CD14-positive monocyte (primary cell): ENCODE measurements at places on chromosomes 5 and 9.

DNA sequence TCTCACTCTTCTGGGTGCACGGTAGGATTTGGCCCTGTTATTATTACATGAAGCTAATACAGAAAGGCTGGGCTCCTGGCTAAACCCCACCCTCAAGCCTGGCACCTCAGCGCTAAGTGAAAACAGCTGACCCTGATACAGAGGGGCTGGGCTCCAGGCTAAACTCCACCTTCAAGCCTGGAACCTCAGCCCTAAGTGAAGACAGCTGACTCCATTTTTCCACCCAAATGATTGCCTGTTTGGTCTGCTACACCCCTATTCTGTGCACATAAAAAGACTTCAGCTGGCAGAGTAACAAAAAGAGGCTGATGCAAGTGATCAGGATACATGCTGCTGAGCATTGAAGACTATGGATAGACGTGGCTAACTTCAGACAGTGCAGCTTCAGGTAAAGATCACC lies 148.4 kb upstream of the CLINT1 start:
- DNase-seq: no peak

DNA sequence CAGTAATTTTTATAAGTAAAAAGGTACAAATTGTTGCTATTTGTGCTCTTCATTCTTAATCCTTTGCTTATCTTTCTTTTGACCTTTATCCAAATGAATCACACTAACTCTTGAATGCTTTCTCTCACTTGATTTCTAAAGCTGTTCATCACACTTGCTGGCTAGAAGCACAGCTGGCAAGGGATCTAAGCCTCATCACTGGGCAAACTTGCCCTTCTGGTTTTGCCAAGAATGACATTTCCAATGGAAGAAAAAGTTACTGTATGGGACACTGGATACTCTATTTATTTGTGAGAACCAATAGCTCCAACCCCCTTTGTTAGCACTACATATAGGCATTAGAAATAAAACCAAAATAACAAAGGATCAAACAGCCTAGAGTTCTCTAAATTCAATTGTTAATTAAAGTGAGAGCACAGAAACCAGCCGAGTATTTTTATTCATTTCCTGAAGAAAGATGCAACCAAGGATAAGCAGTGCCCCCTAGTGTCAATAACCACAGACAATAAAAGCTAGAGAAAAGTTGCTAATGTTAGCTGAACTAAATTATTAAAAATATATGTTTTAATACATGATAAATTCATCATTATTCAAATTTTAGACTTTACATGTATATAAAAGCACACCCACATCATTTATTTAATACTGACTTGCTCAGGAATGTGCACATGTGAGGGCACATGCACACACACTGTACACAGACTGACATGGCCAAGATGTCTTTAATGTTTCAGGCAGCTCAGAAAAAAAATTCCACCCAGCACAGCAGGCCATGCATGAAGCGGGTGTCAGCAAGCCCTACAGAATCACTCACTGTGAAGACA lies 59.8 kb upstream of the POU5F2 start:
- DNase-seq: peak; percentile 3

DNA sequence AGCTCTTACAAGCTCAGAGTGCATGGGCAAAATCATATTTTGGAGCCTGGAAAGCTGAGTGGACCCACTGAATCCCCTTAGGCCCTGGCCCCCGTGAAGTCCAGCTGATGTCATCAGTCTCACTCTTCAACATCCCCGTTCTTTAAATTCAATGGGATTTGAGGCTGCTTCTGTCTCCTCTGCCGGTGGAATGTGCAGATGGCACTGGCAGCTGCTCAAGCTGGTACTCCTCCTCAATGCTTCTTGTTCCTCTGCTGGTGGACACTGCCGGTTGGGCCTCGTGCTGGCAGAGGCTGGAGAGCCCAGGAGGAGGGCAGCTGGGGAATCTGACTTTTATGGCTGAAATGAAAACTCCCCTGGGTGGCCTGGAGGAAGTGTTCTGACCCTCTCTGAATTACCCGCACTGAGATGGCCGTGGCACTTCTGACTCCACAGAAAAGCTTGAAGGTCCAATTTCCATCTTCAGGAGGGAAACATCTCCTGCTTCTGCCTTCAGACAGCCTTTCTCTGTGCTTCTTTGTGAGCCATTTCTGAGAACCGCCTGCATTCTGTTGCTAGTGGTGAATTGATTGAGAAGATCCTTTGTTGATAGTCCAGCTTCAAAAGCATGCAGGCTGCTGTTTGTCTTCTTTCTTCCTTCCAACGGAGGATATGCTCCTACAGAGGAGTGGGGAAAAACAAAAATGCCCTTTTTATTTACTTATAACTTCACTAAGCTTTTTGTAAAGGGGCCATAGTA lies 298.9 kb downstream of the TMEM38B start:
- no peak for DNase-seq

DNA sequence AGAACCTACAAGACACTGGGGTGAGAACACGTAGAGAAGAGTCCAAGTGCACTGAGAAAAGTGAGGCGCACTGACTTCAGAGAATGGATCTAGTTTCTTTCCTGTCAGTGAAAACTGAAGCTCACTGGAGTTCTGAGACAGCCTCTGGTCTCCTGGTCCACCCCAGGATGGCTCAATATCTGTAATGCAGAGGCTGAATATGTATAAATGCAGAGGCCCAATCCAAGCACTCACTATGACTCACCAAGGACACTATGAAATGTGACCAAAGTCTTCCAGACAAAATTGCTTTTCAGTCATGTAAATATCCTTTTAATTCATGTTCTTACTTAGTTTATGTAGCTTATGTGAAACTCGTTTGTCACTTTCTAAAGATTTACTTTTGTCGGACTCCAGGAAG lies 53.8 kb downstream of the NFIB start:
- DNase-seq: no peak

DNA sequence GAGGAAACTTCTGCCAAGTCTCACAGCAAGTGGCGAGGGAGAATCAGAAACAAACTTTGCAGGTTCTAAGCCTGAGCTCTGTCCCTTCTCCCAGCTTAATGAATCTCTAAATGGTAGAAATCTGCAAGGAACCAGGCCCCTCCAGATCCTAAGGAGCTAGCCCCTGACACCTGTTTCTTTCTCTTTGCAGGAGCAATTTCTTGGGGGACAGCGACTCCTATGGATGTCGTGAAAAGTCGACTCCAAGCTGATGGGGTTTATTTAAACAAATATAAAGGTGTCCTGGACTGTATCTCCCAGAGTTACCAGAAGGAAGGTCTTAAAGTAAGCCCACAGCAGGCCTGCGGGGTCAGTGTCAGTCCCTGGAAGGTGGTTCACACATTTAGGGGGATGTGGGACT lies 21.8 kb downstream of the IL9 start:
- no peak for DNase-seq

- DNase-seq: no peak
These were observed 74.9 kb downstream of the FANCC start for GRCh38 chr9:95242613-95243012.

DNA sequence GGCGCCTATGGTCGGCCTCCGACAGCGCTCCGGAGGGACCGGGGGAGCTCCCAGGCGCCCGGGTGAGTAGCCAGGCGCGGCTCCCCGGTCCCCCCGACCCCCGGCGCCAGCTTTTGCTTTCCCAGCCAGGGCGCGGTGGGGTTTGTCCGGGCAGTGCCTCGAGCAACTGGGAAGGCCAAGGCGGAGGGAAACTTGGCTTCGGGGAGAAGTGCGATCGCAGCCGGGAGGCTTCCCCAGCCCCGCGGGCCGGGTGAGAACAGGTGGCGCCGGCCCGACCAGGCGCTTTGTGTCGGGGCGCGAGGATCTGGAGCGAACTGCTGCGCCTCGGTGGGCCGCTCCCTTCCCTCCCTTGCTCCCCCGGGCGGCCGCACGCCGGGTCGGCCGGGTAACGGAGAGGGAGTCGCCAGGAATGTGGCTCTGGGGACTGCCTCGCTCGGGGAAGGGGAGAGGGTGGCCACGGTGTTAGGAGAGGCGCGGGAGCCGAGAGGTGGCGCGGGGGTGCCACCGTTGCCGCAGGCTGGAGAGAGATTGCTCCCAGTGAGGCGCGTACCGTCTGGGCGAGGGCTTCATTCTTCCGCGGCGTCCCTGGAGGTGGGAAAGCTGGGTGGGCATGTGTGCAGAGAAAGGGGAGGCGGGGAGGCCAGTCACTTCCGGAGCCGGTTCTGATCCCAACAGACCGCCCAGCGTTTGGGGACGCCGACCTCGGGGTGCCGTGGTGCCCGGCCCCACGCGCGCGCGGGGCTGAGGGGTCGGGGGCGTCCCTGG lies 561 bp downstream of the DAPK1 start:
- DNase-seq: no peak

GRCh38 chr5:39217365-39218281 lies 1.7 kb downstream of the FYB1 start:
- peak; percentile 72 for DNase-seq

DNA sequence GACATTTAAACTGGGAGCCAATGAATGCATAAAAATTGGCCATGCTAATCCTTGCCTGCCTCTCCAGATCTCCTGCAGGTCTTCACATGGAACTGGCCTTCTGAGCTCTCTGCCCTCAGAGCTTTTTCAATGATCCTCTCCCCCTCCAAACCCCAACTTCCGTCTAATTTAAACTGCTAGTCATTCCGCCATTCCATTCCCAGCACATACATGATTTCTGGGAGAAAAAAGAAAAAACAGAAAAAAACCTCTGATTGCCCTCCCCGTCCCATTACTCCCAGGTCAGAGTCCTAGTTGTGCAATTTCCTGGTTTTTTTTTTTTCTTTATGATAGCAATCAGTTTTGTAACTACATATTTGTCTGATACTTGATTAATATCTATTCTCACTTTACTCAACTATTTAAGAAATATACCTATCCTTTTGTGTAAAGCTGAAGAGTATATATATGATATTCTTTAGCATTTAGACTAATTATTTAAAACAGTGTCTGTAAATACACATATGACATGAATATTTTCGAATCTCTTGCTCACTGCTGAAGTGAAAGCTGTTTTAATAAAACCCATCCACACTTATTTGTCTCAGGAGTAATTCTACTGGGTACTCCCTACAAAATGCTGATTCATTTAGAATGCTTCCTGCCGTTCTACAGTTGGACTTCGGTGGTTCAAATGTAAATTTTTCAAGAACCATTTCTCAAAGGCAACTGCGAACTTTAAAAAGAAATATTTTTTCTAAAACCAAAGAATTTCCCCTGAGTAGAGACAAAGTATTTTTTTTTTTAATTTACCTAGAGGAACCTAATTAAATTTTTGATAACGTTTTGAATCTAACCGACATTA lies 1.6 kb downstream of the HINT1 start:
- peak; percentile 16 for DNase-seq

DNA sequence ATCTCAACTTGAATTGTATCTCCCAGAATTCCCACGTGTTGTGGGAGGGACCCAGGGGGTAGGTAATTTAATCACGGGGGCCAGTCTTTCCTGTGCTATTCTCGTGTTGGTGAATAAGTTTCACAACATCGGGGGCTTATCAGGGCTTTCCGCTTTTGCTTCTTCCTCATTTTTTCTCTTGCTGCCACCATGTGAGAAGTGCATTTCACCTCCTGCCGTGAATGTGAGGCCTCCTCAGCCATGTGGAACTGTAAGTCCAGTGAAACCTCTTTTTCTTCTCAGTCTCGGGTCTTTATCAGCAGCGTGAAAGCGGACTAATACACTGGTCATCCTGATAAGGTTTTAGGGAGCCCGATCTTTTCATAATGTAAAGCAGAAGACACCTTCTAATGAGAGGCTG lies 687.0 kb upstream of the FTMT start:
- no peak for DNase-seq

DNA sequence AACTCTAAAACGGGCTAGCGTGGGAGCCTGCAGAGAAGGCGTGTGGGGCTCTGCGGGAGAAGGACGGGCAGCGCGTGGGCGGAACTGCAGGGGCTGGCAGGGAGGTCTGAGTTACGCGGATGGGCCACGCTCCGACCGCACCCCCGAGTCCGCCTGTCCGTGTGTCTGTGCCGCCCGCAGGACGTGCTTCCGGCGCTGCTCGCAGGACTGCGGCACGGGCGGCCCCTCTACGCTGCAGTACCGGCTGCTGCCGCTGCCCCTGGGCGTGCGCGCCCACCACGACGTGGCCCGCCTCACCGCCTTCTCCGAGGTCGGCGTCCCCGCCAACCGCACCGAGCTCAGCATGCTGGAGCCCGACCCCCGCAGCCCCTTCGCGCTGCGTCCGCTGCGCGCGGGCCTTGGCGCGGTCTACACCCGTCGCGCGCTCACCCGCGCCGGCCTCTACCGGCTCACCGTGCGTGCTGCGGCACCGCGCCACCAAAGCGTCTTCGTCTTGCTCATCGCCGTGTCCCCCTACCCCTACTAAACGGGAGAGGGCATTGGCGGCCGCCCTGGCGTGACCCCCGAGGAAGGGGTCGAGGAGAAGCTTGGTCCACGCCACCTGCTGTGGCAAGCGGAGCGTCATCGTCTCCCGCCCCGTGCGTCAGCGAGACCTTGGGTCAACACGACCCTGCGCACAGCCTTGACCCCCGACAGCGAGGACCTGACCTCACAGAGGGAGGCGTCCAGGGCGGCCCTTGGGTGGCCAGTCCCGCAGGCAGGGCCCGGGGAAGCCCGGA lies 11.4 kb upstream of the ASS1 start:
- DNase-seq: no peak

- no peak for DNase-seq
These were observed 55.1 kb upstream of the CNOT6 start for GRCh38 chr5:180438785-180439780.

DNA sequence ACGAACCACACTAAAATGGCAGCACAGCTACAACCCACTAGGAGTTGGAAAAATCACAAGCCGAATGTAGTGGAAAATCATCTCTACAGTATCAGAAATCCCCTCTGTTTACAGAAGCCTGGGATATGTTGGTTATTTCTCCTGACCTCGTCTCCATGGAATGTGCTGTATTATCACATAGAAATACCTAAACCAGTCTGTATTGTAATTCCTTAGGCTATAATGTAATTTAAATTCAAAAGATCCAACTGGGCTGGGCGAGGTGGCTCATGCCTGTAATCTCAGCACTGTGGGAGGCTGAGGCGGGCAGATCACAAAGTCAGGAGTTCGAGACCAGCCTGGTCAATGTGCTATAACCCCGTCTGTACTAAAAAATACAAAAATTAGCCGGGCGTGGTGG lies 244.8 kb upstream of the MPDZ start:
- no peak for DNase-seq

DNA sequence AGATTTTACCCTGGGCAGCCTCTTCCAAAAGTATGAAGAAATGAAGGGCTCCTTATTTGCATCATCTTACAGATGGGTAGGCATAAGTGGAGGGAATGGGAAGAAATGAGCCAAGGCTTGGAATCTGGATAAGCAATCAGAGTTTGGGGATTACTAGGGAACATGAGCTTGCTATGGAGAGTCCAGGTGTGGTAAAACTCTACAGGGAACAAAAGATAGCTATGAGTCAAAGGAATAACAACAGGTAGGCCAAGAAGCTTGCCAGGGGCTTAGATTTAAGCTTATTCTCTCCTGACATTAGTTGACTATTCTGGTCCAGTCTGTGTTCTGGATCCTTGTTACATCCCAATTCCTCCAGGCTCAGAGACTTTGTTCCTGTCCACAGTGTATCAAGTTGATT lies 16.4 kb downstream of the RFK start:
- DNase-seq: no peak

DNA sequence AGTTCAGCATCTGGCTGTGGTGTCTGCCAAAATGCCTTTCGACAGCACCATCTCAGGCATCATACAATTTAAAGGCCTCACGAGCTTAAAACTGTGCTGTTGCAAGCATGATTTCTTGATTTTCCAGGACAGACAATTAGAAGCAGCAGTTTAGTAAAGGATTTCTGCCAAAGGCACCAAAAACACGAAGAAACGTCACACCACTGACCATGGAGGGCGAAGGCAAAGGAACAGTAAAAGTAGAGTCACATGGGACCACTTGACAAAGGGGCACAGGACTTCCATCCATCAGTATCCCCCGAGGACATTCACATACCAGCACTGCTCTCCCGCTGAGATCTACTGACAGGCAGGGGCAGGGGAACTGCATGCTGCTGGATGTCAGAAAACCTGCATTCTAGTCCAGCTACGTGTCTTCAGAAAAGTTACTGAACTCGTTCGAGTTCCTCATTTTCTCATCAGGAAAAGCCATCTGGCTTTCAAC lies 70.4 kb upstream of the FBXW11 start:
- no peak for DNase-seq
